ENCODE measurements at places on chromosomes 2 and 18.

- no peak for DNase-seq
These were observed 1.5 kb downstream of the MTHFD2 start for GRCh38 chr2:74199871-74200305.

GRCh38 chr2:178193496-178193822 lies 853 bp upstream of the OSBPL6 start:
- peak; percentile 55 for DNase-seq

GRCh38 chr2:62687636-62688035 lies 17.9 kb upstream of the EHBP1 start:
- no peak for DNase-seq

DNA sequence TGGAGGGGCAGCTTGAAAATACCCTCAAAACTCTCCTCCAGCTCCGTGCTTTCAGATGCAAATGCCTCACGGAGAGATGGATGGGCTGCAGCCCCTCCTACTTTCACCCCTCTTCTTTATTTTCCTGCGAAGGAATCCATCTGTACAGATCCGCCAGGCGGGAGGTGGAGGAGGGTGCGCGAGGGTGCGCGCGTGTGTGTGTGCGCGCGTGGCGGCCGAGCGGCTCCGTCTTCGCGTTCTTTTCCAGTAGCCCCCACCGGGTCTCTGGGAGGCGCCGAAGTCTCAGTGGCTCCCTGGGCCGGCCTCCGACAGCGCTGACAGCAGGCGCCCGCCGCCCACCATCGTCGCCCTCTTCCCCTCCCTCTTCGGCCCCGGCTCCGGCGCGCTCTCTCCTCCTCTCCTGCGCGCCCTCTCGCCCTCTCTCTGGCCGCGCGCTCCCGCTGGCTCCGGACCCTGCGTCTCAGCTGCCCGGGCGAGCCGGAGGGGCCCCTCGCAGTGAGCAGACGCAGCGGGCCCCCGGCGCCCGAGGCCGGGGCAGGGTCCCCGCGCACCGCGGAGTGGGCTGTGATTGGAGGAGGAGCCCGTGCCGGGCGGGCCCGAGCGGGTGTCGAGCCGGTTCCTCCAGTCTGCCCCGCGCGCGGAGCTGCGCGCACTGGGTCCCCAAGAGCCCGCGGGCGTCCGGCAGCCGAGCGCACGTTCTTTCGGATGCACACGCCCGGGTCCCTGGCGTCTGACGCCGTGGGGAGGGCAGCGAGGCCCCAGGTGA lies at the start of gene CDH7:
Gene CDH7 (plus strand): TSS at position 624 of the 766 bp plus-strand sequence. CDS start 11,831 bp downstream, outside the sequence.
- peak; percentile 16 for DNase-seq

DNA sequence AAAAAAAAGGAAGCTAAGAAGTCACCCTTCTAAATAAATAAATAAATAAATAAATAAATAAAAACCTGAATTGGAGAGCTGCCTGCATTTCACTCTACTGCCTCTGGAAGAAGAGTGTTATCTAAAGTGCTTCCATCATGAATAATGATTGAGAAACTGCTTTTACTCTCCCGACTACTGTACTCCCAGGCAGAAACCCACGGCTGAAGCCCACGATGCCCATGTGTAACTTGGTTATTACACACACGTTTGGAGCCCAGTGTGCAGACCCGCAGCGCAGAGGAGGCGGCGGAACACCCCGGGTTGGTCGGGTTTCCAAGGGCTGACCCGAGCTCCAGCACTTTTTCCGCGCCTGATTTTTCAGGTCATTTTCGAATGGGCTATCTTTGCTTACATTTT lies 697 bp upstream of the SPATS2L start:
- peak; percentile 28 for DNase-seq

GRCh38 chr2:240353944-240354343 lies 81.5 kb upstream of the GPC1 start:
- DNase-seq = no peak

DNA sequence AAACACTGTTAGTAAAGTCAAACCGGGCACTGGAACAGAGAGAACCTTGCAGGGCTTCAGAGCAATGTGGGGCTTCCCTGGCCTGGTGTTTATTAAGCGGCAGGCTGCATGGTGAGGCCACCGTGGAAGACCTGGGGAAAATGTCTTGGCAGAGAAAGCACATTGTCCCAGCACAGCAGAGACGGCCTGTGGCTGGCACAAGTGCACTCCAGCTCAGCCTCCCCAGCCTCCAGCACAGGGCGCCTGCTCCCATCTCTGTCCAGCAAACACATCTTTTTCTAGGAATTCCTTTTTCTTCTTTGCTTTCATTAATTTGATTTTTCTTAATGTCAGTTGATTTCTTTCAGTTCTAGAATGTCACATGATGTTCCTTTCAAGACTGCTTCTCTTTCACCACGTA lies 138.2 kb upstream of the NFATC1 start:
- DNase-seq = no peak

DNA sequence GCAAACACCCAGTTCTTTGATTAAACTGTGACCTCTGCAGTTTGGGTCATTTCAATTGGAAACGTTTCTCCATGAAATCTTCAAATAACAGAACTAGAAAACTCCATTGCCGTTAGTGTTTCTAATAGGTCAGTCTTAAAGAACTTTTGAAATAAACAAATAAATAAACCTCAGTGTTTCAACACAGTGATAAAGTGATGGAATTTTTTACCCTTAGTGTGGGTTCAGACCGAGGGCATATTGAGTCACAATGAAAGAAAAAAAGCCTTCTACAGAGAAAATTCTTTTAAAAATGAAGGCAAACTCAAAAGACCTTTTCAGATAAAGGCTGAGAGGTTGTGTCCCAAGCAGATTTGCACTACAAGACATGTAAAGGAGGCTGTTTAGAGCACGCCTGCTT lies 149.6 kb downstream of the NCKAP5 start:
- DNase-seq = no peak

DNA sequence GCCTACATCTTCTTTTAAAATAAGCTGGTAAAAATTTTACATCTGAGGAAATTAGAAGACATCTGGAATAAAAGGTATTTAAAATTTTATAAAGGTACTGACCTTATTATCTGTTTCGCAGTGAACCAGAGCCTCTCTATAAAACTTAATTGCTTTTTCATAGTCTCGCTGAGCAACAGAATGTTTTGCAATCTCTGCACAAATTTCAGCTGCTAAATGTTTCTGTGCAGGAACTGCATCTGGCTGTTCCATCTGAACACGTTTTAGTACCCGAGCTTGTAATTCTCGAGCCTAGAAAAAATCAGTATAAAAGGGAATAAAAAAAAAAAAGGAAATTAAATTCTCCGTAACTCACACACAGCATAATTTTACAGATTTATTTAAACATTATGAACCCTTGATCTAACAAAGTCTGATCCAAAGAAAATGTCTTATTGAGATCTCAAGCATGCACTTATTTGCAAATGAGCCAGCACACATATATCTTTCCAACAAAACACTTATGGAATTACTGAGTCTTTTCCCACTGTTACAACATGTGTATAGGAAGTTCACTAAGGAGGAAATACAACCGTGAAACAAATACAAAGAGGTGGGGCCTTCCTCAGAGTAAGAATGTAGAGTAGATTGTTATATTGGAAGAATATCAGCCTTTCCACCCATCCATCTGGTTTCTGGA lies 51.8 kb downstream of the TTC21B start:
- DNase-seq = peak; percentile 7

DNA sequence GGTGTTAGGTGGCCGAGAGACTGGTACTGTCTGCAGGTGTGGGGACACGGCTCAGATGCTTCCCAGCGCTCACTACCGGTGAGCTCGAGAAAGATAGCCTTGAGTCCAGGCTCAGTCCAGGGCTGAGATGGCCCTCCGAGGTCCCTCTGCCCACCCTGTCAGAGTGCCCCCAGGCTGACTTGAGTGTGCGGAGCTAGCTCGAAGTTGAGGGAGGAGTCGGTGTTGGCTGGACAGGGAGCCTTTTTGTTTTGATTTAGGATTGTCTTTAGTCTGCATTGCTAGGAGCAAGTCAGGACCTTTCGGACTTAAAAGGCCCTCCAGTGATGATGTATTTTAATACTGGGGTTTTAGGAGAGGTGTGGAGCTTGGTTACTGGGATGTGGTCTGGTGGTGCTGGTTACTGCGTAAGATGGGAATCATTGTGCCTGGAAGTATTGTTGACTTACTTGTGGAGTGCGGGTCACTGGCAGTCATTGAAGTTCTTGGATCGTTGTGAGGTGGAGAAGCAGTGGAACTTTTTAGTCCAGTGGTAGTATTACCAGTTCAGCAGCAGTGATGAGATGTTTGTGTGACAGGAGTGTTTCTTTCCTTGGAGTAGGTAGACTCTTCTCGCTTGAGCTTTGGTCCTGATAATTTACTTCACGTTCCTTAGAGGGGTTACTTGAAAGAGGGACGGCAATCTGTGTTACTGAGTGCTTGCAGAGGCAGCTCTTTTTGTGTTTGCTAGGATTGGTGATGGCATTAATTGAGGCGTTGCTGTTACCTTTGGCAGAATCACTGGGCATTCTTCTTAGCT lies 633 bp downstream of the KIAA1328 start:
- no peak for DNase-seq

- no peak for DNase-seq
These were observed 7.2 kb upstream of the CRYGB start for GRCh38 chr2:208153156-208153555.

GRCh38 chr18:32319084-32319483 lies 129.2 kb downstream of the MEP1B start:
- DNase-seq = no peak

GRCh38 chr2:187855689-187856088 lies 301.5 kb upstream of the TFPI start:
- no peak for DNase-seq

- DNase-seq = peak; percentile 84
These were observed 37.5 kb upstream of the SEMA4C start for GRCh38 chr2:96907115-96908041.

GRCh38 chr2:240170883-240171282 lies 30.4 kb upstream of the OTOS start:
- no peak for DNase-seq

DNA sequence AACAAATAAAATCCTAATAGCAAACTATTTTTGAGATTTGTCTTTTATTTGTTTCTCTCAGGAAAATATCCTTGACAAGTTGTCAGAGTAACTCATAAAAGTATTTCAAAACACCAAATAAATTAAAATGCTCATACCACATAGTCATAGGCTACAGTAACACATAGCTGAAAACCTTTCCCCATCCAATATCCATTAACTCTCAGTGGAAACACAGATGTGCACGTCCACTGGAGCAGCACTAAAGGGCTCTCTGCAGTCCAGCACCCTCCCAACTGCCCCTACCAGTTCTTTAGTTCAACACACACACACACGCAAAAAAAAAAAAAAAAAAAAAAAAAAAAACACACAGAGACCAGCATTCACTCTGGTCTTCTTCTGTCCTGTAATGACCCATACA lies 879 bp upstream of the XDH start:
- no peak for DNase-seq

DNA sequence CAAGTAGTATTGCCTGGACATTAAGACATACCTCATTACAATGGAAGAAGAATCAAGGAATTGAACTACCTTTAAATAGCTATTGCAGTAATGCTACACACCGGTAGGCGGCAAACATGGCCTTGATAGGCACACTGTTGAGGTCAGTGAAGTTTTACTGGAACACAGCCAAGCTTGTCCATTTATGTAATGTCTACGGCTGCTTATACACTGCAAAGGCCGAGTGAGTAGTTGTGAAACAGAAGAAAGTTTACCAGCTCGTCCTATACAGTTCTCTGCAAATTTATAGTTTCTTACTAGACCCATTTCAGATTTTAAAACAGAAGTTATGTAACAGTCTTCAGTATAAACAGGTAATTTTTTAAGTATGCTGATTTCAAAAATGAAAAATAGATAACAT lies 38.8 kb downstream of the PPP4R1 start:
- peak; percentile 88 for DNase-seq

GRCh38 chr2:239311132-239312040 lies 89.4 kb downstream of the HDAC4 start:
- DNase-seq = peak; percentile 74
